NCI-H82 (cell line): ENCODE measurements at places on chromosomes 6 and 20.

DNA sequence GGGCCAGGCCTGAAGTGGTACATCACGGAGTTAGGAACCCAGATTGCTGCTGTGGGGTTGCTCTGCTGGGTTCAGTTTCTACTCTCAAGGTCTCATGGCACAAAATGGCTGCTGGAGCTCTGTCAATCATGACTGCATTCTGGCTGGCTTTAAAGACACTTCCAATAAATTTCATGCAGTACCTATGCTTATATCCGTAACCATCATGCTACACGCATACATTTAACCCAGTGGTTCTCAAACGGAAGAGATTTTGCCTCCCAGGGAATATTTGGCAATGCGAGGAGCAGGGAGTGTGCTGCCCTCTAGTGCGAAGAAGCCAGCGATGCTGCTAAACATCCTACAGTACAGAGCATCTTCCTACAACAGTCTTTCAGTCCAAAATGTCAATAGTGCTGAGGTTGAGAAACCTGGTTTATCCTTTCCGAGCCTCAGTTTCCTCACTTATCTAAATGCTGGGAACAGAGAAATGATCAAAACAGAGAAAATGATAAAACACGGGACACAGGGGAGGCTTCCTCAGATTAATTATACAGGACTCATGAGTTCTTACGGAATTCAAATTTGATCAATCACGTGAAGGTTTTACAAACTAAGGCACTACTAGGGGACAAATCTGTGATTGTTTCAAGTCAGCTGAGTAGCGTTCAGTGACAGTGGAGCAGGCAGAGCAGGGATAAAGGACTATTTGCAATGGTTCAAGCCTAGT is 9.6 kb upstream of the SLC2A10 start:
- DNase-seq = peak; percentile 54

DNA sequence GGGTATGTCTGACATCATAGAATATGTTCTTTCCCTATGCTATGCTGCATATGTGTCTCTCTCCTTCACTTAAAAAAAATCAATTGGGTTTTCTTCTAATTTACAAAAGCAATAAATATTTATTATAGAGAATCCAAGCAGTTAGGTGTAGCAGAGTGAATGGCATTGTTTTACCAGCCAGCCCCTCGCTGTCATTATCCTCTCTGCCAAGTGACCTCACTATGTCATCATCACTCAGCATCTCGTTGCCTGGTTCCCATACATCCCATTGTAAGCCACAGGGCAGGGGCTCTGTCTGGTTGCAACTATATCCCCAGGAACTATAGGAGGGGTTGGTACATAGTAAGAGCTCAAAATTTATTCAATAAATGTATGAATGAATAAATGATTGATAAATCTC is 31.3 kb downstream of the KIAA0319 start:
- DNase-seq = no peak

- DNase-seq = no peak
Measured at GRCh38 chr20:6311841-6312655, 189.2 kb upstream of the FERMT1 start.

DNA sequence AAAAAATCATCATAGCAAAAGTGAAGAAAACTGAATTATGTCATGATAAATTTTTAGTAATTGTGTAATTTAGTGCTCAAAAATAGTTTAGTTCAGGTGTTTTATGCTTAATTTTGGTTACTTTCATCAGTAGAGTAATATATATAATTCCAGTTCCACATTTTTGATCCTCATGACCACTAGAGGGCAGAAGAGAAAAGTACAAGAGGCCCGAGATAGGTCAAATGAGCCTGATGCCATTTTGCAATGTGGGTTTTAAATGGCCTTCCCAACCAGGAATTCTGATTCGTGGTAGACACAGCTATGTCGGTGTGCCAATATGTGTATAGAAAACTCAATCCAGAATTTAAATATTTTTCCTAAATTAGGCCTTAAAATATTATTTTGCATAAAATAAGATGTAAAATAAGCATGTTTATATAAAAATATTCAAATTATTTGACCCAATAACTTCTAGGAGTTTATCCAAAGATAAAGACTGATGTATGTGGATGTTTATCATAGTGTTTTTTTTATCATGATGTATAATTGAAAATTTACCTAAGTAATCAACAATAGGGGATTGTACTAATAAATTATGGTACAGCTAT is 159.7 kb upstream of the RPS6KA2 start:
- DNase-seq = peak; percentile 82

- peak; percentile 74 for DNase-seq
Measured at GRCh38 chr6:147204060-147204785, at the start of gene STXBP5. STXBP5 (plus strand) TSS chr6:147204417; CDS start chr6:147204533, 116 bp downstream.

DNA sequence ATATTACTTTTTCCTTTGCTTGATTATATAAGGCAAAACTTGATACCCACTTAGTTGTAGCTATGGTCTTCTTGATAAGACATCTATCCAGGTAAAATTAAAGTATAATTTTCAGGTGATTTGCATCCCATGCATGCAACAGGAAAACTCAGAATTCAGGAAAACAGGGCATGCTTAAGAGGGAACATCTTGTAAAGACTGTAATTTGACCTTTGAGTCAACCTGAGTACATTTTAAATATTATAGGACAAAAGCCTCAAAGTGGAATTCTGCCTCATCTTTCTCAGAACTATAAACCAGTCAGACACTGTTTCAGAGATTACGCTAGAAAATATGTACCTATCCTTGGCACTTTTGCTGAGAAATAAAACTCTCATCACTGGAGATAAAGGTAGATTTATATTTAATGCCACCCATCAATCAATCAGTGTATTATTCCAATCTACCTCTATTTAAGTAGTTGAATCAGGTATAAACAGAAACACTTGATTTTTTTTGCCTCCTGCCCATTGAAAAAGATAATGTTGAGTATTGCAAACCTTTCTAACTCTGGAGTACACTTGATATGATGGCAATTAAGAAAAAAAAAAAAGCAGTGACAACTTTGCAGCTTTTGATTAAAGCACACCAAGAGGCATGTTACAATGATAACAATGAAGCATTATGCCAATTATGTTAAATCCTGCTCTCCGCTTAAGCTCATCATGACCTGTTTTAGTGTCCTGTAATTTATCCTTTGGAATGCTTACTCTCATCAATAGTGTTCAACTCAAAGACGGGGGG is 2.8 kb downstream of the CITED2 start:
- peak; percentile 48 for DNase-seq

GRCh38 chr6:15351631-15352030 is 105.8 kb downstream of the JARID2 start:
- no peak for DNase-seq

DNA sequence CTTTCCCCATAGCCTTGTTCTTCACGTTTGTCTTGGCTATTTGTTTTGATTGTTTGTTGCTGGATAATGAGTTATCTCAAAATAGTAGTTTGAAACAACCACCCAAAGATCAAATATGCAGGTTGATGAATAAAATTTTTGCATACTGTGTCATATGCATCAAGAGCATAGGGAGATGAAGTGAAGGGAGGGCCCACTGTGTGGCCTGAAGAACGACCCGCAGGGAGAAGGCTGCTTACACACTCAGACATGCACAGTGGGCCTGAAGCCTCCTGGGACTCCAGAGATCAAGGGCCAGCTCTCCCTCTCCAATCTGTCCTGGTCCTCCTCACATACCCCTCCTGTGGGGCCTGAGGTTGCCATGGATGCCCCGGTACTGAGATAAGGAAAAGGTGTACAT is 16.2 kb upstream of the TREM2 start:
- no peak for DNase-seq

GRCh38 chr6:152379423-152379822 is 257.7 kb downstream of the SYNE1 start:
- DNase-seq = no peak

DNA sequence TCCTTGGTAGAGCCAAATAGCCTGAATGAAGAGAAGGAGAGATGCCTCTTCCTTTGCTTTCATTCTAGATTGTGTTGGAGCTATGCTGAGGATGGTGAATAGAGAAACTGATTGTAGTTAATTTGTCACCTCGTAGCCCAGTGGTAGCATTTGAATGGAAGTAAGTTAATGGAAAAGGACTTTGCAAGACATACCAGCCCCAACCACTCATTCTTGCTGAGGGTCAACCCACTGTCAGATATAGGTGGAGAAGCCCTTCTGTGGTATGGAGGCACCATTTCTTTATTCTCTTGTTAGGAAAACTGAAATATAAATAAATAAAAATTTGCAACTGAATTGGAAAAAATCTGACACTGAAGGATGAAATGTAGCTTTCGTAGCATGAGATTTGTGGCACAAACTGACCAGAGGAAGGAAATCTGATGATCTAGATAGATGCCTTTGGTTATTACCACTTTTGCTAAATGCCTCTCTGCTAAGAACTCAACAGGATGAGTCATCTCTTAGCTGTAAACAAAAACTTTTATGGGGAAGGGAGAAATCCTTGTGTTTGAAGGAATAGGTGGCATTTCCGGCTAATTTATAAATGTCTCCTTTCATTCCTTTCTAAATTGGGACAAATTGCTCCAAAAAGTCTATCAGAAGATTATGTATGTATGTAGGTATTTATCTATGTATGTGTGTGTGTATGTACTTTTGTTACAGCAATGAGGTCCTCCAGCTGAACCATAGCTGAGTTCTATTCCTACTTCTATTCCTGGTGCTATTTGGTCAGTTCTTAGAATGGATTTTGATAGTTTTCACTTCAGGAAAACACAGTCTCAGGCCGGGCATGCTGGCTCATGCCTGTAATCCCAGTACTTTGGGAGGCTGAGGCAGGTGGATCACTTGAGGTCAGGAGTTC is 76.5 kb upstream of the SUPT3H start:
- no peak for DNase-seq

DNA sequence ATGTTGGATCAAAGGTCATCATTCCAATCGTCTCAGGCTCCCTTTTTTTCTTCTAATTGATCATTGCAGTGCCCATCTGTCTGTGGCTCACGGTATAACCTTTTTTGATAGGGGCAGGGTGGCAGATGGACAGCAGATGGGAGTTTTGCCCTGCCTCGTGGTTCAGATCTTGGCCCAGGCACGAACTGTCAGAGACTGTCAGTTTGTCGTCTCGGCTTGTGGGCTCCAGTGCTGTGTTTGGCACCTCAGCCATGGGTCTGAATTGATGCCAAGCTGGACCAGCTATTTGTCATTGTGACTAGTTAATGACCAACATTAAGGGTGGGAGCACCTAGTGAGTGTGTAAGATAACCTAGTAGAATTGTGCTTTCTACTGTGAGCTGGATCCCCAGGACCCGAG is 197.6 kb downstream of the PRL start:
- peak; percentile 93 for DNase-seq

GRCh38 chr20:50735813-50736212 is 4.4 kb downstream of the PARD6B start:
- DNase-seq = no peak

- DNase-seq = no peak
Measured at GRCh38 chr6:10633216-10633615, 61.2 kb downstream of the C6orf52 start.

DNA sequence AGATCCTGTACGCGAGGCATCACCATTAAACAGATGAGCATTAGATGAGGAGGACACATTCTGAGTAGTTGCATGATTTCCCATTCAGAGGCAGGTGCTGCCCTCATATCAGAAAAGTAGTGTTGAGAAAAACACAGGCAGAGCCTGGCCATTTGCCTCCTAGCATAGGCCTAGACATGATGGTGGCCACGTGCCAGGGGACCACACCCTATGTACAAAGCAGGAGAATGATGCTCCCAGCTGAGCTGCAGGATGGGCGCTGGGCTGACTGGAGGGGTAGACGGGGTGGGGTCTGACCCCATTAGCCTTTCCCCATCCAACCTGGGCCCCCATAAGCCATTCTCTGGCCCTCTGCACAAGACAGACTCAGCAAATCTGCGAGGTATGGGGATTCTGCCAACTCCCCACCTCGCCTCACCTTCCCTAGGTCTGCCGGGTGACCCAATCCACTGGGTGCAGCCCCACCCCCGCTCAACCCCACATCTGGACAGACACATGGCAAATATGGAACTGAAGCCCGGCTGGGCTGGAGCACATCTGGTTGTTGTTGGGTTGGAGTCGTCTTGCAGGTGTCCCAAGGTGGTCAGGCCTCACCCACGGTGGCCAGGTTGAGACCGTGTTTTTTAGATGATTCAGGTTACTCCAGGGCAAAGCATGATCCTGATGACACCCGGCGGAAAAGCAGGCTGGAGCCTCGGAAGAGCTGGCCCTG is 13.9 kb downstream of the PI16 start:
- DNase-seq = no peak

GRCh38 chr6:159267165-159267564 is 98.0 kb downstream of the FNDC1 start:
- no peak for DNase-seq

DNA sequence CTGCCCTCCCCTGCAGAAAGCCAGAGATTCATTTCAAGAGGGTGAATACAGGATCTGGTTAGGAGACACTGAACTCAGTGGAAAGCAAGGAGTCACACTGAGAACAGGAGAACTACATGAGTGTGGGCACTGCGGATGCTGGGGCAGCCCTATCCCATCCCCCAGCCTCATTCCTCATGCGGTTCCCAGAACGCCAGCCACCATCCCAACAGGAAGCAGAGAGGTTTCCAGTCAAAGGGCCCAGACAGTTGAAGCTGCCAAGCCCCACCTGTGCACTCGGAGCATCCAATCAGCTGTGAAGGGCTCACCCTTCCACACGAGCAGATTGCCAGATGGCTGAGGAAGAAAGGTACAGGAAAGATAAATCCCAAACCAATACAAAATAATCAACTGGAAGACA is 50.7 kb upstream of the PRND start:
- DNase-seq = no peak

DNA sequence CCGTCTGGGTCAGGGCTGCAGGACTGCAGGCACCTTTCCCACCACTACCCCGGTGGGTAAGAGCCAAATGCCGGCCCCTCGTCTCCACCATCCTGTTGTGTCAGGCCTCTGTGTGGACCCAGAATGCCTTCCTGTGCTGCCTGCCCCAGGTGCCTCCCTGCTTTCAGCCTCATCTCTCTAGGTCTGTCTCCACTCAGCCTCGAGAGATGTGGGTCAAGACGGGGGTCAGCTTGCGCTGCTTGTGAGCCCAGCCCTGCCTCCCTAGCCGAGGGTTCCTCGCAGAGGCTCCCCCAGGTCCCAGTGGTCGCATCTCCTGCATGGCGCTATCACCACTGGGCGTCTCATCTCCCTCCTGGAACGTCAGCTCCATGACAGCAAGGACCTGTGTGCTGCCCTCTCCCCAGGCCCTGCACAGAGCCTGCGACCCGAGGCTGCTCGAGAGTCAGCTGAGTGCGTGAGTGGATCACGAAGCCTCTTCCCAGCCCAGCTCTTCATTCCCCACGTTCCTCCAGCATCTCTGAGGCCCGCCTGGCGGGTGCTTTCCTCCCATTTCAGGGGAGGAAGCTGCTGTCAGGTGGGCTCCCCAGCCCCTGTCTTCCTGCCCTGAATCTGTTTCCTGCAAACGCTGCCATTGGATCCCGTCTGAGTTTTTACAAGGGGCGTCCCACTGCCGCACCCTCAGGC is 38.7 kb upstream of the ZBP1 start:
- no peak for DNase-seq

GRCh38 chr20:62227591-62227976 is 7.5 kb upstream of the HRH3 start:
- no peak for DNase-seq

- no peak for DNase-seq
Measured at GRCh38 chr6:146870760-146871159, 272.0 kb downstream of the ADGB start.
